ENCODE measurements at places on chromosomes 4 and X.

- no peak for DNase-seq
These were observed 13.9 kb upstream of the CPLX1 start for GRCh38 chr4:839675-840443.

DNA sequence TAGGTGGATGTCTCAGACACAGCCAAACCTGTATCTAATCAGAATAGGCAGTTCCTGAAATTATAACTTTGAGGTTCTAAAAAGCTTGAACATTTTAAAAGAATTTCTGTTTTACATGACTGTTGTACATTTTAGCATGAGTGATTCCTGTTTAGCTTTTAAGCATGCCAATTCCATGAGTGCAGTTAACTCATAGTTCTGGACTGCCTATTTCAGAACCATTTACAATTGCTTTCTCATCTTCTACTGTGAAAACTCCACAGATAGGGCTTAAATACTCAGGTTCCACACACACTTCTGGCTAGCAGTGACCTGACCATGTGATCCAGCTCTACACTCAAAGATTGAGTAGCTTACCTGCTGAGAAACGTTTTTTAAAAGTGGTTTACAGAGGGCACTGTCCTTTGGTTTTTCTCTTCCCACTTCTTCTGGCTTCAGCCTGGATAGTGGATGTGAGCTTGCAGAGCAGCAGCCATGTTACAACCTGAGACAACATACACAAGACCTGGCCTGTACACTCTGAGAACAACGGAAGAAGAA lies 280.8 kb downstream of the ANKRD50 start:
- DNase-seq = no peak

- DNase-seq = no peak
These were observed 28.7 kb upstream of the FAM9B start for GRCh38 chrX:9062641-9063040.

DNA sequence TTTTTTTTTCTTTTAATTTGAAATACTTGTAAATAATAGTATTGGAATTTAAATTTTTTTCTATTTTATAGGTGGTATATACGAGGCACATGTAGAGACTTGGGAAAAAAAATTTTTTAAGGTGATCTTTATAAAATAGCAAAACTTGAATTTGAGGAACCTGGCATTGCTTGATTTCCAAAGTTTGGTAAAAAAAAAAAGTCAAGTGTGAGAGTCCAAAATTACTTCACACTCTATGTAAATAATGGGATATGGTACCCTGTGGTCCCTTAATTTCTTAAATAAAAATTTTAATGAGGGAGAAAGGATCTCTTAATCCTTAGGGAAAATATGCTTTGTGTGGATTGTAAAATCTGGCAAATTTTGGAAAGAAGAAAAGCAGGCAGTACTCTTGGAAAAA lies 19.0 kb downstream of the SPRY1 start:
- no peak for DNase-seq

GRCh38 chrX:20585782-20586181 lies 319.1 kb upstream of the RPS6KA3 start:
- no peak for DNase-seq

DNA sequence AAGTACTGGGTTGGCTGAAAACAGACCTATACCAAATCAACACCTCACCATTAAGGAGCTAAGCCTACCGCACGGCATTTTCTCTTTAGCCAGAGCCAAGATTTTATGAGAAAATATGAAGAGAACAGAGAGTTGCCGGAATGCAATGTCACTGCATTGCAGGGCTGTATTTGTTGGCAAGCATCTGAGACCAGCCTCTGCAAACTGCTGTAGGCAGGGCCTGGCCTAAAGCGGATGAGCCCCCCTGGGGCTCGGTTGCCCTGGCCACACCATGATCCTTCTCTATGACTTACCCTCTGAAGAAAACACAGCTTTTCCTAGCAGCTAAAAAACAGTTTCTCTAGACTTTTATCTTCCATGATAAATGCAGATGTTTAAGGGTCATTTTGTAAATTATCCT lies 120.5 kb upstream of the SORBS2 start:
- no peak for DNase-seq

DNA sequence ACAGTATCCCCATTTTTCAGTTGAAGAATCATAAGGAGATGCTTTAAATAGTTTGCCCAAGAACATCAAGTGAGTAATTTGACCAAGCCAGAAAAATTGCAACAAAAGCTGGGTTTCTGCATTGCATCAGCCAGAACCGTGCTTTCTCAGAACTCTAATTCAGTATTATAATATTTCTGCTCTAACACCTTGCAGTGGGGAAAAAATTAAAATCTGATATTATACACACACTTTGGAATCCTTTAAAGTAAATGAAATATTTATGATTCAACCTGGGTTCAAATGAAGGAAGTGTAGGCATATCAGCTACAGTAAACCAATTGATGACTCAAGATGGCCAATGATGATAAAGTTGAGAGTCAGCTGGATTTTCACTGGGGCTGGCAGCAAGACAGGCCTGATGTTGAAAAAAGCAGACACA lies 387.6 kb upstream of the ZFP42 start:
- DNase-seq = no peak

DNA sequence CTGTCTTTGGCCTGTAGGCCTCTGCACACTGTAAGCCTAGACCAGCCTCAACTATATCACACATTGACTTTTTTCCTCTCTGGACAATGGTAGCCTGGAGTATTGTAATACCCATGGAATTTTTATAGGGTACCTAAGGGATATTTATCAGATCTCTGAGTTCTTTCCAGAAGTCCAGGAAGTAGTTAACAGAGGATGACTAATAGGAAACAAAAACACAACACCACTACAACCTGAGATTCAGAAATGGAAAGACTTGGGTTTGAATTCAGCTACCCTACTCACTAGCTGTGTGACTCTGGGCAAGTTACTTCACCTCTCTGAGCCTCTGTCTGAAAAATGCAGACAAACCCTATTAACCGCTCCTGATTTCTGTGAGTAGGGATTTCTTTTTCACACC lies 7.7 kb upstream of the STX18 start:
- DNase-seq = no peak

- DNase-seq = no peak
These were observed 609.3 kb downstream of the FSTL5 start for GRCh38 chr4:161554372-161554990.

DNA sequence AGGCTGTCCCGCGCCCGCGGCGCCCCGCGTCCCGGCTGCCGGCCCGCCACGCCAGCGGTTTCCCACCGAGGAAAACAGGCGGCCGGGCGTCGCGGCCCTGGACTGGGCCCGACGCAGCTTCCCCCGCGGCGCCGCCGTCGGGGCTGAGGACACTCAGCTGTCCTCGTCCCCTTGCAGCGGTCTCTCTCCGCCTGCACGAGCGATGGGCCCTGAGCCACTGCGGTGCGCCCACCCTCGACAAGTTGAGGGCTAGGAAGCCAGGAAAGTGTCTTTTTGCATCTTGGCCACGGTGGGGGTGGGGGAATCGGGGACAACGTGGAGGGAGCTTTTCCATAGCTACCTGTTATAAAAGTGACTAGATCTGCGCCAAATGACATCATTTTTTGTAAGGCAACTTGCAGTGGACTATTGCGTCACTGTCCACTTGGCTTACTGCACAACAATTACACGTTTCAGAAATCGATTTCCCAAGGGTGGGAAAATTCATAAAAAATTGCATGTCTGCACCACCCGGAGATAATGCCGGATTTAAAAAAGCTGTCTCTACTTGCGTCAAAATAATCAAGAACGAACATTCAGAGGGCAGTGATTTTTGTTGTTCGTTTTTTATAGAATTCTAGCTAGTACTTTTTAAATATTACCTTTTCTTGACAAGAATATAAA lies 1.1 kb downstream of the KLHL15 start:
- no peak for DNase-seq

DNA sequence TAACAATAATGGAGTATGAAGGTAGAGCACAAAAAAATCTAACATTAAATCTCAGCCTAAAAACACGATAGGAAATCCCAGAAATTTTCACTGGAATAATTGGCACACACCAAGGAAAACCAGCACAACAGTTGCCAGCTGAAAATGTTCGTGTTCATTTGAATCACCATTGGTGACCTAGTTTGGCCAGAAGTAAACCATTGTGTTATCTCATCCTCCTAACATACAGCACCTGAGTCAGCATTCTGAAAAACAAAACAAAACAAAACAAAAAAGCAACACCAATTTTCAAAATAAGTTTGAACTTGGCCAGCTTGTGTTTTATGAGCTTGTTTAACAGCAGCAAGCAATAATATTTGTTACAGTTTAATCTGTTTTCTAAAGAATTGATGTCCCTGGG lies 41.1 kb downstream of the UCHL1 start:
- DNase-seq = no peak

GRCh38 chr4:45423896-45424295 lies 697.5 kb upstream of the GNPDA2 start:
- no peak for DNase-seq

DNA sequence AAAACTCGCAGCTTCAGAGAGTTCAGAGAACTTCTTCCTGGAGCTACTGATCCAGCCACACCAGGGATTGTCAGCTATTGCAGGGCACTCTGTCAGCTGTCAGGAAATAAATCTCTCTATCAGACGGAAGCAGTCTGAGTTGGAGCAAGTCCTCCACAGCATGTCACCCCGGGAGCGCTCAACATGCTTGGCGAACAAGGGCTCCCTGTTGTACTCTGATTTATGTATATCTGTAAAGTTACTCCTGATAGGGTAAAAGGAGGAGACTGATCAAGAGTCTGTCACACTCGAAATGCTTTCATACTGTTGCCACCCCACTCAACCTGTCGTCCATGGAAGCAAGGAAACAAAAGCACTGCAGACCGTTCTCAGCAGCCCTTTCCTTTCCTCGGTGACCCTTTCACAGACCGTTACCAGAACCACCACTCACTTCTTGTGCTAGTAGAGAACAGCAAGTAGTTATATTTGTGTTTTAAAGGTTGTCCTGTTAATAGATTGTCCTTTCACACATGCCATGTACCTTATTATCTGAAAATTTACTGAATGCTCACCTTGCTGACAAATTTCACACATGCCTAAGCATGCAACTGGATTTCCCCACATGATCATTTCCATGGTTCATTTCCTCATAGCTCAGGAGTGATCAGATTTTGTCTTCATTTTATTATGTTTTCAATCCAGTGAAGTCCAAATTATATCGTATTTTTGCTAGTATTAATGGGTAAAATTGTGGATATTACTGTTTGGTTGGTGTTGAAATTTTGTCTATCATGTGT lies 2108.9 kb upstream of the TENM3 start:
- no peak for DNase-seq

DNA sequence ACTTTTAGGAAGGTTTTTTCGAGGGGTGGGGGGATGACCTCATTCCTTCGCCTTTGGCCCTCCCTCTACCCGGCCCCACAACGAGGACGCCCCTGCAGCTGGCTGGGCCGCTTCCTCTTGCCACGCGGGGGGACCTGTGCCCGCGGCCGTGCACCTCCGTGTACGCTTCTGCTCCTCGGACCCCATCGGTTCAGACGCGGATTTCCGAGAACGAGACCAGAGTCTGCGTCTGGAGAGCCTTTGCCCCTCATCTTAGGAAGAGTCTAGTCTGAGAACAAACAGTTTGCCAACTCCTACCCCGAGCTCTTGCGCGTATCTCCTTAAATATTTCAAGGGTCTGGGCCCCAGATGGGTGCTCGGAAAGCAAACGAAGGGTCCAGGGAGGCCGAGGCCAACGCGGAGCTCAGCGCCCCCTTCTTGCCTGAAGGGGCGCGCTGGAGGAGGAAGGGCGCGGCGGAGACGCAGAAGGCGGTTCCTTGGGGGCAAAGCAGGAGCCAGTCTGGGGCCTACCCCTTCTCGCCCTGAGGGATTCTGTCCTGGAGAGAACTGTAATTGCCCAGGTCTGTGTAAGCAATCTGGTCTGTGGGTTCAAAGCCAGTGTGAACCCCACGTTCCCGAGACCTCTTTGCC lies 3.9 kb upstream of the SFRP2 start:
- DNase-seq = no peak

GRCh38 chr4:15413623-15414019 lies 14.2 kb upstream of the C1QTNF7 start:
- no peak for DNase-seq

DNA sequence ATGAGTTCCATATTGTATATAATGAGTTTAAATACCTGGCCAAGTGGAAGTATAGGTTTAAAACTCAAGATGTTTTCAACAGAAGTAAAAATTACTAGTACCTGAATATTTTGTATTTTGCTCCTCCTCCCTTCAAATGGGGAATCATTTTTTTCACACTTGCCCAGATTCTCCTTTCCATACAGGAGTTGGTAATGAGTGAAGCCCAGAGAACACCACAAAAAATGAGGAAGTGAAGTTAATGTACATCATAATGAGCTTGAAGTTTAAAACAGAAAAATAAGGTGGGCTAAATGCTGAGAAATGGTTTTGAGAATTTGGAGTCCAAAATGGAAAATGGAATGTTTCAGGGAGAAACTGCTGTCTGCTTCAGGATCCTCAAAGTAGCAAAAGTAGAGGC lies 364.8 kb upstream of the EMCN start:
- DNase-seq = no peak

DNA sequence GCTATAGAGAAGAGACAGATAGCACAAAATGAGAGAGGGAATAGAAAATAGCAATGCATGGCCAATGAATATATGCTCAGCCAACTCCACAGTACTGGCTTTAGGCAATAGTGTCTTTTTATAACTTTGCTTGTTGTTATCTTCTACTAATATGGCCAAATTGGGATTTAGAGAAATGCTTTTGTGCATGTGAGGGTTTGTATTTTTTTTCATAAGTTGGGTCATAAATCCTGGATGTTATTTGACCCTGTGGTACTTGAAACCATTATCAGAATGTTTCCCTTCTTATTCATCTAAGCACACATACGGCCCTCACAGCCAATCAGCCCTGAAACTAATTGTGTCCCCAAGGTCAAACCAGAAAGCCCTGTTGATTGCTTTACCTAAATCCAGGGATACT lies 35.2 kb upstream of the LPAR4 start:
- no peak for DNase-seq

GRCh38 chr4:98267498-98267897 lies 6.3 kb downstream of the RAP1GDS1 start:
- no peak for DNase-seq

DNA sequence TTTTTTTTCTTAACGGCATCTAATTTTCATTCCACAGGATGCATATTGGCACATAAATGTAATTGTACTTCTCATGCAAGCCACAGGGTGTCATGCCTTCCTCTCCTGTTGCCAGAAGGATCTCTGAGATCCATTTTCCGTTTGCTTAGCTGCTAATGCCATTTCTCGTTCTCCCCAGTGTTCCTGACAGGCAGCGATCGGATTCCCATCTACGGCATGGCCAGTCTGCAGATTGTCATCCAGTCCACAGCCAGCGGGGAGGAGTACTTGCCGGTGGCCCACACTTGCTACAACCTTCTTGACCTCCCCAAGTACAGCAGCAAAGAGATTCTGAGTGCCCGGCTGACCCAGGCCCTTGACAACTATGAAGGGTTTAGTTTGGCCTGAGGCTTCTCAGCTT lies 8.9 kb upstream of the NAP1L5 start:
- DNase-seq = no peak

- DNase-seq = no peak
These were observed 895 bp downstream of the ADGRL3 start for GRCh38 chr4:61200916-61201526.

GRCh38 chr4:95293014-95293413 lies 255.8 kb downstream of the UNC5C start:
- DNase-seq = no peak

- DNase-seq = no peak
These were observed 1.8 kb downstream of the KLF3 start for GRCh38 chr4:38665551-38666411.

- no peak for DNase-seq
These were observed 53.1 kb downstream of the CHM start for GRCh38 chrX:85994228-85994627.

GRCh38 chr4:74394476-74395136 lies 29.7 kb downstream of the EREG start:
- DNase-seq = no peak

GRCh38 chr4:183139972-183140570 lies 41.0 kb downstream of the WWC2 start:
- DNase-seq = no peak

GRCh38 chr4:88533088-88533790 lies 9.7 kb upstream of the PYURF start:
- no peak for DNase-seq

Measured in coronary artery (tissue), 2 donors.